ENCODE measurements at places on chromosomes 1 and 21.

GRCh38 chr1:92972409-92973129 lies 11.3 kb upstream of the DIPK1A start:
- DNase-seq = no peak

DNA sequence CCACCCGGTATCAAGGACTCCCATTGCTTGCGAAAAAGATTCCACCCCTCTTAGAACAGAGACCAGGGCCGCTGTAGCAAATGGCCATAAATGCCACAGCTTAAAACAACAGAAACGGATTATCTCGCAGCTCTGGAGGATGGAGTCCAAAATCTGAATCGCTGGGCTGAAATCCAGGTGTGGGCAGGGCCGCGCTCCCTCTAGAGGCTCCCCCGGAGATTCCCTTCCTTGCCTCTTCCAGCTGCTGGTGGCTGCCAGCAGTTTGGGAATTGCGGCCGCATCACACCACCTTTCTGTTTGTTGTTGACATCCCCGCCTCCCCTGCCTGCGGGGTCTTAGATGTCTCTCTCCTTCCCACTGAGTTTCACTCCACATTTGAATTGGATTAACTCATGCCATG lies 15.6 kb downstream of the PDE9A start:
- no peak for DNase-seq

DNA sequence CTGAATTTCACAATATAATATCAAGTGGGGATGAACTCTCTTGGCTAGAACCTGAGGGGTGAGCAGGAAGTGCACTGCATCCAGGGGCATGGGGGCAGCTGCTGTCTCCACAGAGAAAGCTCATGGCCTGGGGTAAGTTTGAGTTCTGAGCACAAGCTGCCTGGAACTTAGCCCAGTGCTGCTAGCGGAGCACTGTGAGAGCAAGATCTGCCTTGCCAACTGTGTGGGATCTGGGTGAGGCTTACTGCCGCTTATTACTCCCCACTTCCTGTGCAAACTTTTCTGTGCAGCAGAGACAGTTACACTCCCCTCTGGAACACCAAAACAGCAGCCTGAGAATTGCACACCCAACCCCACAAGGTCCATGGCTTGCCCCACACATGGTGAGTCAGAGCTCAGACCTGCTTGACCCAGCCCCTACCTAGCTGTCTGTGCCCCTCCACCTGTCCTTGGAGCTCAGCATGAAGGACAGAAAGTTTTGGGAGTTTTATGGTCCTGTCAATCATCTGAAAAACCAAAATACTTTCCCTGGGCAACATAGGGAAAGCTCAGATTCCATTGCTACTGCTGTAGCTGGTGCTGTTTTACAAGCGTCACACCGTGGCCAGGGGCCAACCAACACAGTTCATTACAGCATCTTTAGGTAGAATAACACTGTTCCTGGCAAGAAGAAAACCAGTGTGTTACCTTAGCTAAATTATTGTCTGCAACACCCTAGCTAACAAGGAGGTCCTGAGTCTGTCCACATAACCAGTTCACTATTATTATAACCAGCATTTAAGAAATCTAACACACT lies 762.1 kb upstream of the NEGR1 start:
- DNase-seq = peak; percentile 37

- peak; percentile 77 for DNase-seq
These were observed 20.6 kb upstream of the BCAR3 start for GRCh38 chr1:93702111-93702827.

DNA sequence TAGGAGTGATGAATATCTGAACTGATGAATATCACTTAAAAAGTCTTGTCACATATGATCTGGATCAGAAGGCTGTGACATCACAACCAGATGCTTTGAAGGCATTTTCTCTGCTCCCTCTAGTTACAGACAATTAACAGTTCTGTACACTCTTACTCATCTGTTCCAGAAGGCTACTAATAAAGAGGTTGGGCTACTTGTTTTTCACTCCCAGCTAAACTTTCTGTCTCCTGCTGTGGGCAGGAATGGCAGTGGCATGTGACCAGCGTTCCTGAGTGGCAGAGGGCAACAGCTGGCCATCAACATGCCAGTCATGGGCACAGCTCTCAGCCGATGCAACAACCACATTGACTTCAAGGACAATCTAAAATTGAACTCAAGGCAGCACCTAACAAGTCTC lies 66.7 kb downstream of the SLC45A1 start:
- DNase-seq = peak; percentile 75

DNA sequence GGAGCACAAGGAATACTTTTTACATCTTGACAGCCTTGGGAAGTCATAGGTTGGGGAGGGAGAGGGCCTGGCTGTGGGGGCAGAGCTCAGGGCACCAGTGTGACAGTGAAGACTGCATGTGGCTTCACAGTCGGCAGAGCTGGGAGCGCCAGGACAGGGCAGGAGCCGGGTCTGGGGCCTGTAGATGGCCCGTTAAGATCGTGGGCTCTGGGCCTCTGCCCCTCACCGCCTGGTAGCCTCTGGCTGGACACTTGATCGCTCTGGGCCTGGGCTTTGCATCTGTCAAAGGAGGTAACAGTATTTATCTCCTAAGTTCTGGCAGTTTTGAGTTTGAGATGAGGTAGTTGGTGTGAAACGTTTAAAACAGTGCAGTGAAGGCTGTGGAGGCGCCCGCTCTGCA lies 4.8 kb downstream of the SLX9 start:
- DNase-seq = no peak

GRCh38 chr1:211541278-211541677 lies 37.7 kb downstream of the SLC30A1 start:
- DNase-seq = no peak

DNA sequence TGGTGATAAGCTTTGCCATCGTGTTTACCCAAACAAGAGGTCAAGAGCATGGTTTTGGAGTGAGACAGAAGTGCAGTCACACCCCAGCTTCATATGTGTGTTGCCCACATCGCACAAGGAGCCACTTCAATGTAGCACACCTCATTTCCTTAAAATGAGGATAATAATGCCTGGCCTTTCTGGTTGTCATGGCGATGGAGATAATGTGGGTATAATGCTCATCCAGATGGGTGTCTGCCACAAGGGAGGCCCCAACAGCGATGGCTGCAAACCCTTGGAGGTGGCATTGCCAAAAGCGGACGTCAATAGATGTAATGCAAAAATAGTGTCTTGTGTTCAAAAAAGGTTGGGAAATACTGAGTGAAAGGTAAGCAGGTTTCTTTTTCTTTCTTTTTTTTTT lies 83.1 kb upstream of the AJAP1 start:
- DNase-seq = no peak

DNA sequence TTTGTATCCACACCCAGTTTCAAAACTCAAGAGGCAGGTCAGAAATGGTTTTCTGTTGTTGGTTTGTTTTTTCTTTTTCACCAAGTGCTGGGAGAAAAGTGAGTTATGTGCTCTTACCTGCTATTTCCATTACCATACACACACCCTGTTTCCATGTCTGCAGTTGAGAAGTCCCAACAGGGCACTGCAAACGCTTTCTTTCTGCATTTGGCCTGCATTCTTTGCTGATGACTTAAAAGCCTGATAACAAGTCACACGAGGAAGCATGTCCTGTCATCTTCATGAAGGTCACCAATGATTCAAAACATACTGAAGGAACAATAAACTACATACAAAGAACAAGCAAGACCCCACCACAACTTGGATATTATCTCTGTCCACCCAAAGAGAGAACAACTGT lies 24.8 kb upstream of the KCNE1 start:
- DNase-seq = peak; percentile 37

DNA sequence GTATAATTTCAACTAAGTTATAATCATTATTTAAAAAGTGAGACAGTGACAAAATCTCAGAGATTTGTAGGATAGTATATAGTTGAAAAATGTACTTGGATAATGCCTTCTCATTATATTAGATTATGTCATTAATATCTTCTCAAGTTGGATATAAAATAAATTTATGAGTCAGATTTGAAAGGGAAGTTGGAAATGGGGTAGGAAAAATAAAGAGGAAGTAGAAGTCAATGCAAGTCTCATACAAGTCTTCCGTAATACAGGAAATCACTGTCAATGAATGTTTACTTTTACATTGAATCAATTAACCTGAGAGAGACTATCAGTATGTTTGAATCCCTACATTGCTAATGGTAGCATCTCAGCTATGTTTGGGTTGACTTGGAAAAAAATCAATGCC lies 16.2 kb upstream of the RNPC3 start:
- DNase-seq = no peak

GRCh38 chr1:10903821-10904220 lies 107.4 kb upstream of the CASZ1 start:
- no peak for DNase-seq

DNA sequence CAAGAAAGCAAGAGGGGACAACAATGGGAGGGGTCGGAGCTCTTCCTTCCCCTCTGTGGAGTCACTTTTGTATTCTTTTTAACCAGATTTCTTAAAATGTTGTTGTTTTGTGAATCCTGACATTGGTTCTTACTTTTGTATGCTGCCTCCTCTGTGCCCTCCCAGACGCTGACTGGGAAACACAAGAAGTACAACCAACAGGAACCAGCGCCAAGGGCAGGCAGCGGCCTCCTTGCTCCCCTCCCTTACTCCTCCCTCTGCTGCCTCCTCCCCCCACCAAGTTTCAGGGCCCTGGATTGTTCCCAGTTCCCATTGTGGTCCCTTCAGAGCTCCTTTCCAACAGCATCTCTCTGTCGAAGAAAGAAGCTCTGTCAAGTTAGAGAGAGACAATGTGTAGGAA lies 111.1 kb downstream of the BRINP2 start:
- no peak for DNase-seq

DNA sequence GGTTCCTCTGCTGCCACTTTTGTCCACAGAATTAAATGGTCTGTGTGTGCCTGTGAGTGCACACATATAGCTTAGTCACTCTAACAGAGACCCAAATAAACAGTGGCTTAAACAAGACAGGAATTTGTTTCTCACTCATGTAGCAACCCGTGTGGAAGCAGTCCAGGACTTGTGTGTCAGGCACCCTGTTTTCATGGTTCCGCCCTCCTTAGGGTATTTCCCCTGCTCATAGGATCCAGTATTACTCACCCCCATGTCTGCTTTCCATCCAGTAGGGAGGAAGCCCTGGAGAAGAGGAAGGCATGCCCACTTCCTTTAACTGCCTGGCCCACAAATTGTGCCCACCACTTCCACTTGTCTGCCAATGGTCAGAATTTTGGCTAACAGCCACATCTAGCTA lies 41.3 kb upstream of the TACSTD2 start:
- DNase-seq = peak; percentile 100

DNA sequence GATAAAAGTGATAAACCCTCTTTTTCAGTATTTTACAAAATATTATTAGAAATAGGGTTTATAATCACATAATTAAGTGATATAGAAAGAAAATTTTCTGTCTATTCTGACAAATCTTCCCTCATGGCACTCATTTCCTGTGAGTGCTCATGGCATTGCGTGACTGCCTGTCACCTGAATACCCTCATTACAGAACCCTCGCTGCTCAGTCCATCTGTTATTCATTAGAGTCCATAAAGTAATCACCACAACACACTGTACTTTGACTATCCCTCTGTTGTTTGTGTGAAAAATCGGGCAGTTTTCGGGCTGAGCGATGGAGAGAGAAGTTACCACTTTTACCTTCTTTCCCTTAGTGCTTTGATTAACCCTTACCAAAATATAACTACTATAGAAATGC lies 100.4 kb upstream of the BRINP3 start:
- no peak for DNase-seq

DNA sequence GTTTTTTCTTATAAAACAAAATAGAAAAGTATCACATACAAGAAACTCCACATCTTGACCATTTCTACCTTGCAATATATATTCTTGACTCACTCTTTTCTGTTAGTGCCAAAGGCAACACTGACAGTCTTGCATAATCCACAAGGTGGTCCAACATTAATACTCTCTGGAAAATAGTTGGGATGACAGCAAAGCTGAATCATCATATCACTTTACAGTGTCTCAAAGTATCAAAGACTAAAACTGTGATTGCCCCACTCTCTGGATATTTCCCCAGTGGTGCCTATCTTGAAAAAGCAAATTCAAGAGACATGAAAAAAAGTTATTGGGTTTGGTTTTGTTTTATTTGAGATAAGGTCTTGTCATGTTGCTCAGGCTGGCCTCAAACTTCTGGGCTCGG lies 14.6 kb upstream of the TGFBR3 start:
- peak; percentile 75 for DNase-seq

DNA sequence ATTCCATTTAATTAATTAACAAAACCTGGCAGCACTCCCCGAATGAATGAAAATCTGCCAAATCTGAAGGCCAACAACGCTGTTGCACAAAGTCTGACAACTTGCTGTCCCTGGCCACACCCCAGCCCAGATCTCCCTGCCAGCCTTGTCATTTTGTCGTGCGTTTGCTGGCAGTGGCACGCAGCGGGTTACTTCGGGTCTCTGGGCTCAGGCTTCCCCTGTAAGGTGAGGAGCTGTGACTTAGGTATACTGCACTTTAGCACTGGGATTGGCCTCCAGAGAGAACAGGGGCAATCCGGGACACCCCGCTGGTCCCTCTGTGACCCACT lies 34.3 kb upstream of the SIM2 start:
- no peak for DNase-seq

DNA sequence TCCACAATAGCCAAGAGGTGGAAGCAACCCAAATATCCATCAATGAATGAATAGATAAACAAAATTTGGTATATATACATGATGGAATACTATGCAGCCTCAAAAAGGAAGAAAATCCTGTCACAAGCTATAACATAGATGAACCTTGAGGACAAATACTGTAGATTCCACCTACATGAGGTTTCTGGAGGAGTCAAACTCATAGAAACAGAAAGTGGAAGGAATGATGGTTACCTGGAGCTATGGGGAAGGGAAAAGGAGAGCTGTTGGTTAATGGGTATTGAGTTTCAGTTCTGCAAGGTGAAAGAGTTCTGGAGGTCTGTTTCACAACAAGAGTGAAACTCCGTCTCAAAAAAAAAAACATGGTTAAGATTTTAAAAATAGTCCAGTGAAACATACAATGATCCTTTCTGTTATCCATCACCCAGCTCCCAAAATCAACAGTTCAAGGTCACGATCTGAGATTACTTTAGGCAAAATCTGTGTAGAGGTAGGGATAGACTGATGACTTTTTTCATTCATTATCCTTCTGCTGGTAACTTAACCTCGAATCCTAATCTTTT lies 80.8 kb upstream of the HNRNPU start:
- no peak for DNase-seq

DNA sequence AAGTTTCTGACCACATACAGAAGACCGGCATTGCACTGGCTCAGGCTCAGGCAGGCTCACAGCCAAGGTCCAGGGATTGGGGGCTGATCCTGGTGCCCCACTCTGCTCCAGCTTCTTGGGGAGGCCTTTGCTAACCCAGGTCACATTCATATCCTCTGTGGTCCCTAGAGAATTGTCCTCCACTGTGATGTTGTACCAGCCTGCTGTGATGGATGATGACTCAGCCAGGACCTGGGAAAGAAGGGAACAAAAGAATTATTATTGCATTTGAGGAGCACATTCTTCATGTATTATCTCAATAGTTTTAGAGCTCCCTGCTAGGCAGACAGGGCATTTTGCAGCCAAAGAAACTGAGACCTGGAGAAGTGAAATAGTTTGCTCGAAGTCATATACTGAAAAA lies 114.3 kb upstream of the ETV3 start:
- no peak for DNase-seq

All from renal cortical epithelial cell (primary cell).